Stimulated activated CD4-positive, alpha-beta T cell treated with anti-CD3 and anti-CD28 coated beads, Interleukin-1b, Interleukin-23, amount 100 ng/mL, for 1 hour (primary cell): ENCODE measurements at places on chromosomes 13 and 19.

DNA sequence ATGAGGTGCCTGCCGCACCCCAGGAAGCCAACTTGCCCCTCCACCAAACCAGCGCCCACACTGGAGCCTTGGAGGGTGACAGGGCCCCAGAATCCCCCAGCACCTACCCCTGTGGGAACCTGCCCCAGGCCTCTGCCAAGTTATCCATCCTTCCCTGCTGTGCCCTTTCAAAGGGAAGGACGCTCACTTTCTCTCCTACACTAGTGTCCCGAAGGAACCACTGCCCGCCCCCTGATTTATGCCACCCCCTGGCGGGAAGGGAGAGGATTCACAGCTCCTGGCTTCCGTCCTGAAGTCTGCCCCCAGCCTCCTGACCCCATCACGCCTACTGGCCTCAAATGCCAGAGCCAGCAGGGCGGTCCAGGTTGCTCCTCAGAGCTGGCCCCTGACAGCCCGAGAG is 1.4 kb downstream of the EVI5L start:
- DNase-seq = no peak

- peak; percentile 58 for DNase-seq
These were observed 1.5 kb downstream of the BIVM start for GRCh38 chr13:102800145-102801041.

DNA sequence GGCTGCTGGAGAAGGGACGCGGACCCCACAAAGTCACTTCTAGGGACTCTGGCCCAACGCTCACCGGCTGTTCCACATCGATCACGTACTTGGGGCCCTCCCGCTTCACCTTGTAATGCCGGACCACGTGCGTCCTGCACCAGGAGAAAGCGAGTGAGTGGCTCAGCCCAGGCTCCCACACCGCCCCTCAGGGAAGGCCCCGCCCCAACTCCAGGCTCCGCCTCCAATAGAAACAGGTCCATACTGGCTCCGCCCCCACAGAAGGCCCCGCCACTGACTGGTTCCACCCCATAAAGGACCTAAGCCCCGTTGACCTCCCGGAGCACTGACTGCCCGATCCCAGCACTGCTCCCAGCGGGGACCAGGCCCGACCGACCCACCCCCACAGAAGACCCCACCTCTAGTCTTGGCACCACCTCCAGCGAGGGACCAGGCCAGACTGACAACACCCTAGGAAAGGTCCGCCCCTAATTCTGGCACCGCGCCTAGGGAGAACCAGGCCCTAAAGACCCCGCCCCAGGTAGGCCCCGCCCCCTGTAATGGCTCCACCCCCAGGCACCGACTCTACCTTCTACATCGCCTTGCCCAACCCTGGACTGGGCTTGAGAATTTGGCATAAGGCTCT is 11.3 kb downstream of the STAP2 start:
- DNase-seq = no peak

DNA sequence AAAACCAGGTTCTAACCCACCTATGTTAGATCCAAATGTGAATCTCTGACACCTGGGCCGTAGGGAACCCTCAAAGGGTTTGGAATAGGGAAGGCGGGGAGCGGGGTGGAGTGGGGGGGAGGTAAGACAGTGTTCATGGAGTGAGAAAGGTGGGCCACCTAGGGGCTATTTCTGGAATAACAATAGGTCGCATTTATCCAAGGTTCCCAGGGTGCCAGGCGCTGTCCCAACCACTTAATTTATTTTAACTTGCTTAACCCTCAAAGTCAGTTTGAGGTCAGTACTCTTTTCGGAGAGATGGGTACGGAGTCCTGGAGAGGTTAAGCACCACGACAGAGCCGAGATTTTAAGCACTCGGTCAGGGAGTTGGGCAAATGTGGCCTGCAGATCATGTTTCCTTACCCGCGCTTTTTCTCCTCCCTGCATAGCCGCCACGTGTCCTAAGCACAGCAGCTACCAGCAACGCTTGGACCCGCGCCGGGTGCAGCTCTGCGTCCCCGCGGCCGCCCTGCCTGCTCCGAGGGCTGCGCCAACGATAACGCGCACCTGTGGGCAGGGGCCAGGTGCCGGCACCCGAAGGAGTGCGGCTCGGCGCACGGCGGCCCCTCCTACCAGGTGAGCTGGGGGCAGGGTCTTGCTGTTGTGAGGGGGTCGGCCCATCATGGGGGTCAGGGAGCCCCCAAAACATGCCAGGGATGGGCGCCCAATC is 25.0 kb upstream of the FXYD3 start:
- no peak for DNase-seq

- DNase-seq = no peak
These were observed 22.2 kb downstream of the PCID2 start for GRCh38 chr13:113186061-113186900.

- DNase-seq = no peak
These were observed 130.8 kb upstream of the MCF2L start for GRCh38 chr13:112838038-112838841.

GRCh38 chr19:35249848-35250711 is 1.3 kb downstream of the LSR start:
- no peak for DNase-seq

DNA sequence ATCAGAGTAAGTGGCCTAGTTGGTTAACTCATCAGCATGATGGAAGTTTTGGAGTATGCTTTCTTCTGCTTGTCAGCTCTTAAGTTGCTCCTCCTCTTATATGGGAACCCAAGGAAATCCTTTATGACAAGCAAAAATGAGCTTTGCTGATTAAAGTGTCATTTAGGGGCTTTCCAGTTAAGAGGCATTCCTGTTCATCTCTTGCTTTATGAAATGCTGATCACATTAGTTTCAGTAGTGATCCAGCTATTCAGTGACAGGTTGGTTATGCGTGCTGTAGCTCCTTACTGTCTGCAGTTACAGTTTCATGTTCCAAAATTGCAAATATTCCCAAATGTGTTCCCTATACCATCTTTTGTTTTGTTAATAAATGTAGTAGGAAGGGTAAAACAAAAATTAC is 146.6 kb downstream of the CDK8 start:
- DNase-seq = no peak

DNA sequence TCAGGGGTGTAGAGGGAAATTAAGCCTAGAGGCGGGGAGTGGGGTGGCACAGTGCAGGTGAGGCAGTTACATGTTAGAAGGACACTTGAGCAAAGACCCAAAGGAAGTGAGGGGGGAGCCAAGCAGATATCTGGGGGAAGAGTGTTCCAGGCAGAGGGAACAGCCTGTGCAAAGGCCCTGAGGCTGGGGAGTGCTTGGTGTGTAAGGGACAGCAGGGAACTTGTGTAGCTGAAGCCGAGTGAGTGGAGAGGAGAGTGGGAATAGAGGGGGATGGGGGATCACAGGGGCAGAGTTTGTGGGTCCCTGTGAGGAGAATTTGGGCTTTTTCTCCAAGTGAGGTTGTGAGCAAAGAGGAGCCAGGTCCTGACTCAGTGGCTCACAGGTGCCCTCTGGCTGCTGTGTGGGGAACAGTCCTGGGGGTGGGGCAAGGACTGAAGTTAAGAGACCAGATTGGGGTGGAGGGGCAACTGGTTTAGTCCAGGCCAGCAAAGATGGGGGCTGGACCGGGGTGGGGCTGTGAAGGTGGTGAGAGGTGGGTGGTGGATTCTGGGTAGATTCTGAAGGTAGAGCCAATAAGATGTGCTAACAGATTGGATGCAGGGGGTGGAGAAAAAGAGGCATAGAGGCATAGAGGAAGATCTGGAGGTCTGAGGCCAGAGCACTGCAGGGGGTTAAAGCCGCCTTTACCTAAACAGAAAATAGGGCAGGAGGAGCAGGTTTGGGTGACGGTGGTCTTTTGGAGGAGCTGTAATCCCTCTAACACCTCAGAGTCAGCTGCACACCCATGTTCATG is 75.3 kb downstream of the CACNA1A start:
- peak; percentile 2 for DNase-seq

- no peak for DNase-seq
These were observed 388.9 kb upstream of the DACH1 start for GRCh38 chr13:72255908-72256307.

DNA sequence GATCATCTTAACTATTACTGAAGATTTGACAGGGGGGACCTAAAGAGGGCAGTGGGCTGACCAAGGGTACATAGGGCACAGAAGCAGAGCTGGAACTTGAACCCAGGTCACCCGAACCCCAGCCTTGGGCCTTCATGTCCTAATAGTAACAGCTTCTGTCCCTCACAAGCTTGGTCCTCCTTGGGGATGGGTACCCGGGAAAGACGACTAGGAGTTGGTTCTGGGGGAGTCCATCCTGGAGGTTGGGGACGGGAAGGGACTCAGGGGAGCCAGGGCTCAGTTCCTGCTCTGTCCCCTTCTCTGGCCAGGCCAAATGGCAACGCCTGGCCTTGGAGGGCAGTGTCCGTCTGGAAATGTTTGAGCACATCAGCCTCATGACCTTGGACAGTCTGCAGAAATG is 39.6 kb upstream of the CYP4F8 start:
- DNase-seq = no peak

DNA sequence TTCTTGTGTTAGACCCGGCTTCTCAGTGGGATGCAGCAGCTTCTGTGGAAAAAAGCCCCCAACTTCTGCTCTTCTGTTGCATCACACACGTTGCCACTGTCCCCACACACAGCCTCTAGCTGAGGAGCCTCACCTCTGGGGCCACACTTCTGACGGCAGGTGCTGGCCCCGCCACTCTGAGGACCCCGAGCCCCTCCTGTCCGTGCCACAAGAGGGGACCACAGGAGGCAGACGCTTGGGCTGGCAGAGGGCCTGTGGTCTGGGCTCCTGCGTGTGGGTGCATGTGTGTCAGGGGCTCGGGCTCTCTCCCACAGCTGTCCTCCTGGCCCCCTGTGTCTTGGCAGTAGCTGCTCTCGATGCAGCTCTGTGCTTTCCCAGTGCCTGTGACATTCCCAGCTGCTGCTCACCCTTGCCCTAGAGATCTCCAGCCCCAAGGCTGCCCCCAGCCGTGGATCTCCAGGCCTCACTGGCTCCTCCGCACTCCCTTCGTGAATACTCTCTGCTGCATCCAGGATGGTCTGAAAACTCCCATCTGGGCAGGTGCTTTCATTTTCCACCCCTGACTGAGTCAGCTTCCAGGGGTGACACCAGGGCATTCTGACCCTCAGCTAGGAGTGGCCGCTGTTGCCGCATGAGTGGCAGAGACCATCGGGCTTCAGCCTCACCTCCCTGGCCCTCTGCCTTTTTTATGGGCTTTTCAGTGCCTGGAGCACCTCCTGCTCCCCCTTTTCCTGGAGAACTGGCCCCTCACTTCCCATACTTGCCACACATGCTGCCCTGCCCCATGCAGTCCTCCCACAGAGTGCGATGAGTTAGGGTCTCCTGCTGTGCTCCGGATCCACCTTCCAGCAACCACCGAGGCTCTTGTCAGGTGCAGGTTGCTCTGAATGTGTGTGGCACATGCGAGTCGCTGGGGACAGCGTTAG is 13.7 kb downstream of the MAU2 start:
- DNase-seq = no peak

GRCh38 chr13:95704510-95704909 is 27.6 kb downstream of the DNAJC3 start:
- no peak for DNase-seq

DNA sequence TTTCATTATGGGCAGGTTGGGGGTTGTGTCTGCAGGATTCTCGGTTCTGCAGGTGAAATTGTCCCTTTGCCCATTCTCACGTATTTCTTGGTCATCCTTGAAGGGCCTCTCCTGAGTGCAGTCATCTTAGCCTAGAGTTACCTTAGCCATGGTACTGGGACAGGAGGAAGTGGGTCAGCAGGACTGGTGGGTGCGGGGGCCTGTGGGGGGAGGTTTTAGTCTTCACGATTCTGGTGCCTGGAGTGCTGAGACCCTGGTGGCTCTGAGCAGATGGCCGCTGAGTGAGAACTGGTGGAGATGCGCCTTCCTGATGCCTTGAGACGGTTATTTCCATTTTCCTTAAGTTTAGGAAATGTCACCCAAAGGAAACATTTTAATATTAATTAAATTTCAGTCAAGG is 11.8 kb downstream of the COL4A2 start:
- DNase-seq = no peak

DNA sequence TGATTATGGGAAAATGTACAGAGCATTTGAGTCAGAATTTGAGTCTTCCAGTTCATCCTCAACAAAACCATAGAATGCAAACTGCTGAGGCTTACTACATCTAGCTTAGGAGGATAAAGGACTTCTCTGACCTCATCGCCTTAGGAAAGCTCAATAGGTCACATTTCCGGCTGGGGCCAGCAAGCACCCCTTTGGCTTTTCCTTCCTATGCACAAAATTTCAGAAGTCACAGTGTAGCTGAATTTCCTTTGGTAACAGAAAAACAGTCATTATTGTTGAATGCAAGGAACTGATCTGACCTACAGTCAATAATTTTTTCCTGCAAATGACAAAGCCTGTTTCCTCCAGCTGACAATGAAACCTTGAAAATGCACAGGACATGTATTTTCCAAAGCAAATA is 32.8 kb upstream of the LRCH1 start:
- no peak for DNase-seq

GRCh38 chr13:108525827-108526226 is 103.6 kb upstream of the MYO16 start:
- no peak for DNase-seq

DNA sequence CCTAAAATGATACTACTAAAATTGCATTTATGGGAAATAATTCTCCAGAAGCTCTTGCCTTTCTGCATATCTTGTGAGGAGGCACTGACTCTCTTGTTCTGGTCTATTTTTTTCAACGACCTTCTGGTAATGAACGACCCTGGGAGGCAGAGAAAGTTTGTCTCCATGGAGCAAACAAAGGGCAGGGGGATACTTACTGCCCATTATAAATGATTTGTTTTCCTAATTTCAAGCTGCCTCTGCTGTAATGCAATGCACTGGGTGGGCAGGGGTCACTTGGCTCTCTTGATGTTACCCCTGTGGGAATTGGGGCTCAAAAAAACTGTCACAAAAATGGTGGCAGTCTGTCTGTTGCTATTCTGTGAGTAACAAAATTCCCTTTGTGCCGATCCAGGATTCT is 643.2 kb downstream of the LIG4 start:
- DNase-seq = no peak
